ENCODE measurements at places on chromosomes 7 and 10.

DNA sequence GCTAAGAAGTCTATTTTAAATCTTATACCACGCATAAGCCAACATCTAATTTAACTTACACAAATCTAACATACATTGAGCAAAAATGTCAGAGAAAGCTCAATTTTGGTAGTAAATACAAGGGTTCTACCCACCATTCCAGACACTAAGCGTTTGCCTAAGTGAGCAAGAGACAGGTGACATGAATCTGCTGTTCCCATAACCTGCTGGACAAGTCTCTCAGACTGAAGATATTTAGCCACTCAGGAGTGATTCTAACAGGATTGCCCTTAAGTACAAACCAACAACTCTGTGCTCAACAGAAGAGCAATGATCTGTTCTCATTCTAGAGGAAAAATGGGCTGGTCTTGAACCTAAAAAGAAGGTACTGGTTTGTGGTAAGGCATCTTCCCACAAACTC lies 18.8 kb downstream of the EZH2 start:
- DNase-seq: no peak

DNA sequence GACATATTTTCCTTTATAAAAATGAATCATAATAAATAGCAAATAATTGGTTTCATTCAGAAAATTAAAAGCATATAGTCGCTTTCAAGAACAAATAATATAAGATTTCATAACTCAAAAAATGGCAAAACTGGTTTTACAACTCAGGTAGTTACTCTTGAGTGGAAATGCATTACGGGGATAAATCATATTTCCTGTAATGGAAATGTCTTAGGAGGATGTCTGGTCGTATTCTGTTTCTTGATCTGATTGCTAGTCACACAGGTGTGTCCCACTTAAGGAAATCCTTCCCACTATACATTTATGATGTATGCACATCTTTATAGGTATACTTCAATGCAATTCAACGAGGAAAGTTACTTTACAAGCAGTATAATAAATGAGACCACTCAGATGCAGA lies 20.7 kb downstream of the NRAP start:
- no peak for DNase-seq

GRCh38 chr10:3889961-3890522 lies 105.0 kb upstream of the KLF6 start:
- no peak for DNase-seq

GRCh38 chr7:91759205-91759863 lies 121.2 kb downstream of the MTERF1 start:
- no peak for DNase-seq

GRCh38 chr10:72918352-72918751 lies 24.8 kb downstream of the OIT3 start:
- DNase-seq: no peak

- no peak for DNase-seq
Observed at GRCh38 chr7:22200238-22200637, 156.7 kb downstream of the RAPGEF5 start.

DNA sequence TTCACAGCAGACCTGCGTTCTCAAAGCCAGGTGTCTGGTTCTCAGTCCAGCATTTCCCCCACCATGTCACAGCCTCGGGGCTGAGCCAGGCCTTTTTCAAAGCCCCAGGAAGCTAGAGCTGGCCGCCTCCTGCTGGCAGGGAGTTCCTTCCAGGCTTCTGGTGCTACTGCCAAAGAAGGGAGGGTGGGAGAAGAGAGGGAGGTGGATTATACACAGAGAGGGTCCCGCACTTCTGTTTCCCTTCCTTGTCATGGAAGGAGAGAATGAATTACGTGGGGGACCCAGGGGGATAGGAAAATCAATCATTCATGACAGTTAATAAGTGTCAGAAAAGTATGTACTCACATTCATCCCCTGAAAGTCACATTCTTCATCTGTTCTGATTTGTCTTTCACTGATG lies 600 bp upstream of the LGI1 start:
- no peak for DNase-seq

- no peak for DNase-seq
Observed at GRCh38 chr7:23205909-23206767, 24.3 kb downstream of the NUP42 start.

- no peak for DNase-seq
Observed at GRCh38 chr7:30428246-30429155, 50.1 kb downstream of the NOD1 start.

DNA sequence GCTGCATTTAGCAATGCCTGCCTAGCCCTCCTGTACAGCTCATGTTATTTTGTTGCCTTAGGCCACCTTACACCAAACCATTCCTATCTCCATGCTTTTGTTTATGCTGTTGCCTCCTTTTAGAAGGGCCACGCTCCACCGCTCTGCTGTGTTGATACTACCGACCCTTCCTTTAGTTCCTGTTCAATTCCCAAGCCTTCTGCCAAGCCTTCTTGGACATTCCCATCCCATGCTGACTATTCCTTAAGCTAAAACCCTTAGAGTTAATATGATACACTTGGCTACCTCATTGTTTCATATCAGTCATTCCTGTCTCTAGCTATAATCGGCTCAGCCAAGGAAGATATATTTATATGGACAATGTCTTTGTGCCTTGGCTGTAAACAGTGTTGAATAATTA lies 705.5 kb downstream of the LRMDA start:
- DNase-seq: no peak

DNA sequence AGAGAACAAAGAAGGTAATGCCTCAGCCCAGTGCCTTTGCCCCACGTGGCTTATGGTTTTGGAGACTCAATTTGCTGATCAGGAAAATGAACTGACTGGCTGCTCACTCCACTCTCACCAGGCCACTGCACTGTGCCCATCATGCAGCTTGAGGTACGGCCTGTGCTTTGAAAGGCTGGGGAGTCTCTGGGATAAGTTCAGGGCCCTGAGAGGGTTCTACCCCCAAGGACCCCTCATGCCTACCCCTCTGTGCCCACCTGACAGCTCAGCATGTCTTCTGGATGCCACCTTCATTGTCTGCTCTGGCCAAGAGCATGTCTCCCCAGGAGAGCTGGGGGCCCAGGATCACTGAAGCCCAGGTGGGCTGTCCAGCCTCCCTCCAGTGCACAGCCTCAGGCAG lies 45.5 kb upstream of the ZNF722 start:
- no peak for DNase-seq

DNA sequence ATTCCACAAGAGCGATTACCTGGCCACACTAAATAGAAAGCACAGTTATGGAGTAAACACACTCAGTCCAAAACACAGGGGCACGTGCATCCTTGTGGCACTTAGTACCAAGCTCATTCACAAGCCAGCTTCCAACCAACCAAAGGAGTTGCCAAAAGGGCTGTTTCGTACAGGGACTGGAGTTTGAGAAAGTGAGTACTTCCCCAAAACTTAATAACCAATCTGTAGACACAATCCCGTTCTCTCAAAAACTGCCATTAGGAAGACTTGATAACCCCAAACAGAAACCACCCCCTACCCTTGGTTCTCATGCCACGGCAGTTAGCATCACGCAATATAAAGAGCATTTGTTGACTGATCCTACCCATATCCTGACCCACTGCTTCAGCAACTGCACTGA lies 166.2 kb upstream of the ASAH2 start:
- DNase-seq: no peak

GRCh38 chr10:131841661-131842139 lies 59.1 kb upstream of the PPP2R2D start:
- DNase-seq: no peak

GRCh38 chr7:106818736-106819135 lies 46.3 kb upstream of the PIK3CG start:
- no peak for DNase-seq

DNA sequence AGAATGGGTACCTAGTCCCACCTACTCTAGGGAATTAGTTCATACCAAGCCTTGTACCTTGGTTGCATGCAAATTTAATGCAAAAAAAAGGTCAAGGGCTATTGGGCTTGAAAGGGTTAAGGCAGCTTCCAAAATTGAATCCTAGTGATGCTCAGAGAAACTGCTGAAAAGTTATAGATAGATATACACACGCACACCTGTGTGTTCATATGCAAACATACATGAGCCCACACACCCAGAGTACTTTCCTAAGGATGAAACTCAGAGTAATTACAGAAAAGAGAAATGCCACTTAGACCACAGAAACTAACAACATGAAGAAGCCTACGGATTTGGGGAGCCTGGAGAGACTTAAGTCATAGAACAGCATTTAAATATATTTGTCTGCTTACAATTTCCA lies 1.5 kb downstream of the SLC25A13 start:
- DNase-seq: no peak

- no peak for DNase-seq
Observed at GRCh38 chr7:144579687-144580086, 176.2 kb upstream of the NOBOX start.

- no peak for DNase-seq
Observed at GRCh38 chr7:68207676-68208075, 1211.0 kb downstream of the TYW1 start.

DNA sequence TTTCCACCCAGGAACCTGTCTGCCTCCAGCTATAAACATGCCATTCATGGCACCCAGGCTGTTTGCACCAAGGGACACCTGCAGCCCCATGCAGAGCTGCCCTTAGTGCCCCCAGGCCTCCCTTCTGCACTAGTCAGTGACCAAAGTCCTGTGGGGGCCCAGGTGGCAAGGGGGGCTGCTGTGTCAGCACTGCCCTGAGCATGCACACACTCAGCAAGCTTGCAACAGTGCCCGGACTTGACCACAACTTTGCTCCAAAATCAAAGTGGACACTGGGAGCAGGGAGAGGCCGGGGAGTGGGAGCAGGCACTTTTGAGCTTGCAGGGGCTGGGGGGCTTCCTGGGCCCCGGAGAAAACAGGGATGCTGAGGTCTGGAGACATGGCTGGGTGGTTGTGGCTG lies 192.9 kb upstream of the MBL2 start:
- DNase-seq: no peak

Data from central memory CD8-positive, alpha-beta T cell (primary cell).